ENCODE measurements at places on chromosomes 7 and 10.

- DNase-seq: no peak
Measured at GRCh38 chr7:23687011-23687410, 7.0 kb downstream of the FAM221A start.

- no peak for DNase-seq
Measured at GRCh38 chr7:55477781-55478374, 94.4 kb downstream of the VOPP1 start.

DNA sequence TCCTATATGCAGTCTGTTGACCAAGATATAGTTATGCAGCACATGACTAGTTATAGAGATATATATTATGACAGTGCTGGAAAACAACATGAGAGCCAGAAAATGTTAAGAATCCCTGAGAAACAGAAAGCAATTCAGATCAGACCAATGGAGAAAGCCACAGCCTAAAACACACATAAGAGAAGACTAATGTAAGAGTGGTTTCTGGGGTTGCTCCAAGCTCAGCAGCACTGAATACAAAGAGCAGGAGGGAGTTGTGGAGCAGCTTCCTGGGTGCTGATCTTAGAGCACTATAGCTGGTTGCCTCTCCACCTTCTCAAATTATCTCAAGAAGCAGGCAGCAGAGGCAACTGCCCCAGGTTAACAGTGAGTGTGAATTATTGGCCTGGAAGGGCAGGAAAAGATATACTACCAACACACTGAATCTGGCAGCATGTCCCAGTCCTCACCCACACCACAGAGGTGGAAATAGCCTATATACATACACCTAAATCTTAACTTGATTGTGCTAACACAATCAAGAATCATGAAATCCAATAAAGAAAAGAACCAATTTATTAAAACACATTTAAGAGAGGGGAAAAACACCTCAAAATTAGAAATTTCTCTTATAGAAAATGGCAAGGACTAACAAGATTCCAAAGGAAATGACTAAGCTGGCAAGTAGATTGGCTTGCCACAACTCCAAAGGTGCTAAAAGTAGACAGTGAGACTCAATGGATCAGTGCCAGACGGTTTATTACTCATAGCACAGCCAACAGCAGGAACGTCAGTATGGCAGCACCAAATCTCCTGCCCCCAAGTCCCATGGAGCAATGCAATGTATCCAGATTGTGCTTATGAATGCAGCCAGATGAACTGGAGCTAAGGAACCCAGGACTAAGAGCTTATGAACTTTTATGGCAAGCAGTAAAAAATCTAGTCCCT is 5.1 kb downstream of the PTTG1IP2 start:
- no peak for DNase-seq

DNA sequence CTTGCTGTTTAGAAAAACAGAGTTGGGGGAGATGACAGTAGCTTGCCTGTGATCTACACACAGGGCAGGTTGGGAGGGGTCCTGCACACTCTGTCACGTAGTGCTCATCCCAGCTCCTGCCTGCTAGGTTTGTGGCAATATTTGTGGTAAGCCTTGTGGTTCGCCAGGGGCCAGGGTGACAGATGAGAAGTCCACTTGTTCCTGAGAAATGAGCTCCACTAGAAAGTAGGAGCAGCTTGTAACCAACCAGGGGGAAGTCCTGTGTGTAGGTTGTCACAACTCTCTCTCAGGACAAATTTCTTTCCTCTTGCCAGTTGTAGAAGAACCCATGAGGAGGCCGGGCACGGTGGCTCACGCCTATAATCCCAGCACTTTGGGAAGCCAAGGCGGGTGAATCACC is 147.0 kb downstream of the TCF7L2 start:
- no peak for DNase-seq

- no peak for DNase-seq
Measured at GRCh38 chr10:57657164-57657765, 610.4 kb downstream of the IPMK start.

GRCh38 chr10:132885451-132886210 is 56.7 kb downstream of the CFAP46 start:
- no peak for DNase-seq

DNA sequence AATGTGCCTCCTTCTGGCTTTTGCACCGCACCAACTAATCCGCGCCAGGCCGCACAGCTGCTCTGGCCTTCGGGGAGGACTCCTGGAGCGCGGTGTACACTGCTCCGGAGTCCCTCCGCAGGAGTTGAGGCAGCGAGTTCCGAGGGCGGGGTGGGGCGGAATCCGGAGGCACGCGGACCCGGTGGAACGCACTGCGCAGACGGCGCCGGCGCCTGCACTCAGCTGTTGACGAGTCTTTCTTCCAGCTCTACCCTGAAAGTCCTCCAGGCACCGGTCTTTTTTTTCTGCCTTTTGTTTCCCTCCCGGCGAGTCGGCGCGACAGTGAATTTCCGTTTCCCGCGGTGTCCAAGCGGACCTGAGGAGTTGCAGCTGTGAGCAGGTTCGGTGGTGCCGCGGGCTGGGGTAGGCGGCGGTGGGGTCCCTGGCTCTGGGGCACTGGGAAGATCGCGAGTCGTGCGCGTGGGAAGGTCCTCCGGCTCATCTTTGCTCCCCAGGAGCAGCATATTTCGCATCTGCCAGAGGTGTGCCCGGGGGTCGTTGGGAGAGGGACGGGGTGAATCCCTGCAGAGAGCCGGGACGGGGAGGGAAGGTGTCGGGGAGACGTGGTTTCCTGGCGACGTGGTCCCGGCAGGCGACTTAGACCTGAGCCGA is 44.1 kb downstream of the SFTPD start:
- no peak for DNase-seq

GRCh38 chr7:47601119-47601880 is 19.4 kb upstream of the TNS3 start:
- no peak for DNase-seq

DNA sequence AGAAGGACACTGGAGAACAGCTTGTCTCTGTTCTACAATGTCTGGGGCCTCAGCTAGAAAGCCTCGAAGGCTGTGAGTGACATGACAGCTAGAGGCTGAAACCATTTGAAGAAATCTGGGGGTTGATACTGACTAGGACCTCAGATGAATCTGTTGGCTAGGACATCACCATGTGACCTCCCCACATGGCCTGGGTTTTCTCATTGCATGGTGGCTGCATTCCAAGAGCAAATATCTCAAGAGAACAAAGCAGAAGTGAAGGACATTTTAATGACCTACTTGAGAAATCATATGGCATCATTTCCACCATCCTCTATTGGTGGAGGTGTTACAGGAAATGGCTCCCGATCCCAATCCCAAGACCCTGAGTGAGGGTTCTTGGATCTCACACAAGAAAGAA is 450.6 kb upstream of the AUTS2 start:
- DNase-seq: no peak

DNA sequence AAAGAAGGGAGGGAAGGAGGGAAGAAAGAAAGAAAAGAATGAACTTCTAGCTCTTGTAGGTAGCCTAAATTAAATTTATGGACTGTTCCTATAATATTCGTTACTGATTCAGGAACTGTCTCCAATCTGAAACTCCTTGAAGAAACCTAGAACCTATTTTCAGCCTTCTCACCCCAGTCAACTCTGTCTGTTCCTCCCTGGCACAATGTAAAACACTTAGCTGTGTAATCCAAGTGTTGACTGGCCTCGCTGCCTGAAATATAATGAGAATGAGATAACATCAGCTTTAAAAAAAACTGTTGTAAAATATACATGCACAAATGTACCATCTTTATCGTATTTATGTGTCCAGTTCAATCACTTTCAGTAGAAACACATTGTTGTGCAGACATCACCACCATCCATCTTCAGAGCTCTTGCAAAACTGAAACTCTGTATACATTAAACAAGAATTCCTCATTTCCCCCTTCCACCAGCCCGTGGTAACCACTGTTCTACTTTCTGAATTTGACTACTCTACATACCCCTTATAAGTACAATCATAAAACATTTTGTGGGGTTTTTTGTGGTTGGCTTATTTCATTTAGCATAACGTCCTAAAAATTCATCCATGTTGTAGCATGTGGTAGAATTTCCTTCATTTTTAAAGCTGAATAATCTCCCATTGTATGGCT is 6.3 kb upstream of the C7orf33 start:
- no peak for DNase-seq
